ENCODE measurements at places on chromosomes 6 and 20. TPM values are rescaled to one million over a fixed set of nuclear protein-coding genes. Genes with fewer than 3 reads are reported as not detected.

The TAP2 gene
- 183 TPM for total RNA-seq

The XKR7 gene
- total RNA-seq = 0.12 TPM

The ZBTB12 gene
- total RNA-seq = 7.5 TPM

The UBE2C gene
- 167 TPM for total RNA-seq

The CEP43 gene
- 38.9 TPM for total RNA-seq

The BANF2 gene
- total RNA-seq = not detected

The EYA4 gene
- total RNA-seq = 16.3 TPM

The BCAS1 gene
- total RNA-seq = not detected

The SIGLEC1 gene
- total RNA-seq = not detected

The SLC17A1 gene
- total RNA-seq = not detected

The CLVS2 gene
- under 0.01 TPM for total RNA-seq

The F13A1 gene
- total RNA-seq = 0.06 TPM

The B3GAT2 gene
- total RNA-seq = 0.29 TPM

The RBM24 gene
- total RNA-seq = 12.5 TPM

The CGA gene
- total RNA-seq = not detected

The SLC35D3 gene
- total RNA-seq = not detected

The TREML2 gene
- total RNA-seq = not detected

The KHDRBS2 gene
- total RNA-seq = not detected

The ADGB gene
- not detected for total RNA-seq

The CAP2 gene
- total RNA-seq = 16.4 TPM

The GDAP1L1 gene
- not detected for total RNA-seq

The TRIM40 gene
- total RNA-seq = not detected
